NCI-H524 treated with DMSO at 0.1 percent for 48 hours (cell line): ENCODE measurements at places on chromosomes 1 and 21.

GRCh38 chr21:36628106-36628505 is 70.8 kb upstream of the SIM2 start:
- no peak for DNase-seq

DNA sequence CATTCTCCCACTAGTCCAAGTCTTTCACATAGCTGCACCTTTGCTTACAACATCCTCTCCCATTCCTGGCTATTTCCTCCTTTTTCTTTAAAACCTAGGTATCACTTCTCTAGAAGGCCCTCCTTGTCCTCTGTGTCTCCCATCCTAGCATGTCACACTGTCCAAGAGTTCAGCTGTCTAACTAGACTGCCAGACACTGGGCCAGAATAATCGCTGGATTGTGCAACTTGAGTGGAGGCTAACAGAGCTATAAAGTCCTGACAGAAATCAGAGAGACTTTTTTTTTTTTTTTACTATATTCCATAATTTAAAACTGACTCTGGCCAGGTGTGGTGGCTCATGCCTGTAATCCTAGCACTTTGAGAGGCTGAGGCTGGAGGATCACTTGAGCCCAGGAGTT is 4.2 kb upstream of the ANGPTL7 start:
- DNase-seq = no peak

- DNase-seq = no peak
Measured at GRCh38 chr1:214957330-214958137, 125.0 kb upstream of the KCNK2 start.

GRCh38 chr1:4689941-4690635 is 35.7 kb downstream of the AJAP1 start:
- no peak for DNase-seq

- DNase-seq = no peak
Measured at GRCh38 chr1:96987186-96987703, 265.7 kb downstream of the PTBP2 start.

GRCh38 chr1:37362594-37363385 is 111.6 kb upstream of the ZC3H12A start:
- no peak for DNase-seq

GRCh38 chr1:91752324-91752723 is 133.6 kb downstream of the TGFBR3 start:
- DNase-seq = no peak

GRCh38 chr21:45370575-45370974 is 34.4 kb upstream of the COL18A1 start:
- no peak for DNase-seq

DNA sequence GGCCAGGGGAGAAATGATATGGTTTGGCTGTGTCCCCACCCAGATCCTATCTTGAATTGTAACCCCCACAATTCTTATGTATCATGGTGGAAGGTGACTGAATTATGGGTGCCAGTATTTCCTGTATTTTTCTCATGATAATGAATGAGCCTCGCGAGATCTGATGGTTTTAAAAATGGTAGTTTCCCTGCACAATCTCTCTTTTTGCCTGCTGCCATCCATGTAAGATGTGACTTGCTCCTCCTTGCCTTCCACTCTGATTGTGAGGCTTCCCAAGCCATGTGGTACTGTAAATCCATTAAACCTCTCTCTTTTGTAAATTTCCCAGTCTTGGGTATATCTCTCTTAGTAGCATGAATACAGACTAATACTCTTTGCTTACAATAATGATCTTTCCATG is 1453.9 kb upstream of the B3GALT2 start:
- no peak for DNase-seq

- no peak for DNase-seq
Measured at GRCh38 chr1:85360730-85361493, 84.5 kb upstream of the BCL10 start.

DNA sequence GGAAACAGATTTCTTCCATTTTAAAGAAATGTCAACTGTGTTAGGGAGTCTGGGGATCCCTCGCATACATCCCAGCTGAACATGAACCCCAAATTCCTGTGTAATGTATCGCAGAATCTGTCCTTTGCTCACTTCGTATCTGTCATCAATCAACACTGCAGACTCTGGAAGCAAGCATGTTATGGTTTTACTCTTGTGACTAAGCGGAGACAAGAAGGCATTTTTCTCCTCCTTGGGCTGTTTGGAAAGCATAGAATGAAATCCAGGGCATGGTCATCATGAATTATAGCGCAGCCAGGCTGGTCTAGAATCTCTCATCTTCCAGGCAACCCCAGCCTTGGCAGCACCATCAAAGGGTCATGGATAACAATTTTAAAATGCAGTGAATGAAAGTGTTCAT is 290.2 kb downstream of the KIF26B start:
- no peak for DNase-seq

DNA sequence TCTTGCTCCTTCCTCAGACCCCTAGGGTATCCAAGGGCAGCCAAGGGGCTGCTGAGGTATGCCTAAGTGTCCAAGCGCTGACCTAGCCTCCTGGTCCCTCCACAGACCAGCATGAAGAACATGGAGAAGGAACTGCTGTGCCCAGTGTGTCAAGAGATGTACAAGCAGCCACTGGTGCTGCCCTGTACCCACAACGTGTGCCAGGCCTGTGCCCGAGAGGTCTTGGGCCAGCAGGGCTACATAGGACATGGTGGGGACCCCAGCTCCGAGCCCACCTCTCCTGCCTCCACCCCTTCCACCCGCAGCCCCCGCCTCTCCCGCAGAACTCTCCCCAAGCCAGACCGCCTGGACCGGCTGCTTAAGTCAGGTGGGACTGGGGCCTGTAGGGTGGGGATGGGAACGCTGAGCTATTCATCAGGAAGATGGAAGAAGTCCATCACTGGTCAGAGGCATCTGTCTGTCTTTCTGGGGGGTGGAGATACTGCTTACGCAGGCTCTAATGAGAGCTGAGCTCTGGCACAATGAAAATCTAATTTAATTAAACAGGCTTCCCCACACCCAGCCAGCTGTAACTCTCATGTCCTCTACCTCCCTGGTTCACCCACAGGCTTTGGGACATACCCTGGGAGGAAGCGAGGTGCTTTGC is 1.8 kb downstream of the TRIM46 start:
- DNase-seq = no peak

DNA sequence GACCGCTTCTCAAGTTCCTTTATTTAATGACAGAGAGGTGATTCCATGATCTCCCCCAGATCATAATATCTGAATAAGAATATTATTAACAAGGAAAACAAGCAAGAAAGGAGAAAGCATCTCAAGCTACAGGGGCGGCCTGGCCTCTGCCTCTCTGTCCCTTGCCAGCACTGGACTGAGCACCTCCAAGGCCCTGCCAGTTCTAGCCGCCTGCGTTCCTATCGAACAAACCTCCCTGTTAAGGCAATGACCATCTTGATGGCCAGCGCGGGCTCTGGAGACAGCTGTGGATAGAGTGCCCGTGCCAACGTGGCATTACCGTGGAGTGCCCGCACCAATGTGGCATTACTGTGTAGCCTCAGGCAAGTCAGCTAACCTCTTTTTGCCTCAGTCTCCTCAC is 84.8 kb downstream of the NPHP4 start:
- DNase-seq = no peak

DNA sequence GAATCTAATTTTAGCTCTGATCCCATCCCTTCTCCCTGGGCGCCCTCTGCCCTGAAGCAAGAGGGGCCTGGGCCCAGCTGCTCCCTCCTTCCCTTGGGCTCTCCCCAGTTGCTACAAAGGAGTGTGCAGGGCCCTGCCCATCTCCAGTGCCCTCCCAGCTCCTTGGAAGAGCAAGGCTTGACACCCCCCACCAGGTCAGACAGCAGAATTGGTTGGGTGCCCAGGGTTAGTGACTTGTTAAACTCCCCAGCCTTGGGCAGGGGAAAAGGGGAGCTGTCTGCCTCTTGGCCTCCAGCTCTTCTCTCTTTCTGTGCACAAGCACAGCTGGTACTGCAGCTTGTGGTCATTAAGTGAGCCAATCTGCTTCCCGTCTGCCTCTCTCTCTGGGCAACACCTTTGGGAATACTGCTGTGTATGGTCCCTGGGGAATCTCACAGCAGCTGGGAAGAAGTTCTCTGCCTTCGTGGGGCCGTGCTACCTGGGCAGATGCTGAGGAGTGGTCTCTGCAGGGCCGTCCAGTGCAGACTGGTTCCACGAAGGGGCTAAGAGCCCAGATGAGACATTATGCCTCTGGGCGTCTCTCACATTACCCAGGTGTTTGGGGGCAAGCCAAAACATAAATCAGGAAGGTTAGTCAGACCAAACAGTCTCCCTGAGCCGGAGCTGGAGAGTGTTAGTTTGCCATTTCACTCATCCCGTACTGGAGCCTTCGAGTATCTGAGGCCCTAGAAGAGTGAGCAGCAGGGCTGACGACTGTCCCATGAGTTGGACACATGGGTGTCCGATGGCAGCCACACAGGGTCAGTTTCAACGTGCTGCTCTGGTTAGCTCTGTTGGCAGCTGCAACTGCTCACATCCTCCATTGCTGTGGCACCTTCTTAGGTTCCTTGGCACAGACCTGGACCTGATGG is 37.3 kb downstream of the TMEM53 start:
- peak; percentile 89 for DNase-seq

DNA sequence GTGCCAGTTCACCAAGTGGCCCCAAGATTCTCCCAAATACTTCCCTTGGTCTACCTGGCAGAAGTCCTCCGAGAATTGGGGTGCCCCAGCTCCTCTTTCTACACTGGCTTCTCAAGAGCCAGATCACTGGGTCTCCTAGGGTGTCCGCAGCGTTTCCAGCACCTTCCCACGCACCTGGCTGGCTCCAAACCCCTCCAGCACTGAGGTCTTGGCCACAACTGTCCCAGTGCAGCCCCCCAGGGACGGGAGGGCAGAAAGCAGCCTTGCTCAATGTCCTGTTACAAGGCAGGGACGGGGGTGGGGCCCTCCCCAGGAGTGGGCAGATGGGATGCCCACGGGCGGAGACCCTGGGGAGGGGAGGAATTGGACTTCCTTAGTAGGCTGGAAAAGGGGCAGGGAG is 1.1 kb downstream of the ECE1 start:
- no peak for DNase-seq

- DNase-seq = no peak
Measured at GRCh38 chr1:155205969-155206593, 1.6 kb downstream of the THBS3 start.

GRCh38 chr1:222865718-222866117 is 50.9 kb downstream of the DISP1 start:
- DNase-seq = no peak

- DNase-seq = no peak
Measured at GRCh38 chr1:41672173-41672572, 187.7 kb upstream of the EDN2 start.
